Stimulated activated CD4-positive, alpha-beta T cell treated with anti-CD3 and anti-CD28 coated beads, TNF-alpha, amount 100 ng/mL, for 1 hour (primary cell): ENCODE measurements at places on chromosomes 11 and 22.

DNA sequence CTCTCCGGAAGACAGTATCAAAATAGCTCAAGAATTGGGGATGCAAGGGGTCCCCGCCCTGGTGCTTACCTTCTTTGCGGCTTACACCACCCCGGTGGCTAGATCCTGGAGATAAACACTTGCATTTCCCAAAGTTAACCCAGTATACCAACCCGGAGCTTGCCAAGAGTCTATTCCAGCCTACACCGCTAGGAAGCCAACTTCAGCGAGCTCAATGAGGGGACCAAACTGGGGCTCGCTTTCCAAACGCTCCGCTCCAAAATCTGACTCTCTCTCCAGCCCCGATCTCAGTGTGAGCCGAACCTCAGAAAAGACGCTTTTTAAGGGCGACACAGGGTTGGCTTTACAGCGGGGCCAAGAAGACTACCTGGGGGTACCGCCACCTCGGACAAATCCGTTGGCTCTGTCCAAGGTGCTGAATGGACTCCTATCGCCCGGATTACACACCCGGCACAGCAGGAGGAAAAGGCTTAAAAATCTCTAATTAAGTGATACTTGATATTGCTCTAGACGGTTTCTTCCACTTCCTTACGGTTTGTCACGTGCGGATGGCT is 20.1 kb upstream of the BDNF start:
- no peak for DNase-seq

DNA sequence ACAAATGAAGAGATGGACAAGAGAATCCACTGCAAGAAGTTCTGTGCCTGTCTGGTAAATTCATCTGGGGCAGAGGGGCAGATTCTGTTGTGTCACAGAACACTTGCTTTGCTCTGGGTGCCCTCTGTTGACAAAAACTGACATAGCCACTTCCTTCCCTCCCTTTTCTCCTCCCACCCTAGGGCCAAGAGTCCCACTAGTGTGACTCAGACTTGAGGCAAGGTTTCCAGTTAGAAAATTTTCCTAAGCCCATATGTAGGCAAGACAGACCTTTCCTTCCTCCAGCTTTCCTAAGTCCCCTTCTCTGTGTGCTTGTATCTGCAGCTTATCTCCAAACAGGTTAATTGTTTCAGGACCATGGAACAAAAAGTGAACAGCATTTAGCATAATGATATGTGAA is 106.8 kb downstream of the RBFOX2 start:
- DNase-seq: no peak

- DNase-seq: no peak
Observed at GRCh38 chr11:78860720-78861422, 286.2 kb upstream of the NARS2 start.

DNA sequence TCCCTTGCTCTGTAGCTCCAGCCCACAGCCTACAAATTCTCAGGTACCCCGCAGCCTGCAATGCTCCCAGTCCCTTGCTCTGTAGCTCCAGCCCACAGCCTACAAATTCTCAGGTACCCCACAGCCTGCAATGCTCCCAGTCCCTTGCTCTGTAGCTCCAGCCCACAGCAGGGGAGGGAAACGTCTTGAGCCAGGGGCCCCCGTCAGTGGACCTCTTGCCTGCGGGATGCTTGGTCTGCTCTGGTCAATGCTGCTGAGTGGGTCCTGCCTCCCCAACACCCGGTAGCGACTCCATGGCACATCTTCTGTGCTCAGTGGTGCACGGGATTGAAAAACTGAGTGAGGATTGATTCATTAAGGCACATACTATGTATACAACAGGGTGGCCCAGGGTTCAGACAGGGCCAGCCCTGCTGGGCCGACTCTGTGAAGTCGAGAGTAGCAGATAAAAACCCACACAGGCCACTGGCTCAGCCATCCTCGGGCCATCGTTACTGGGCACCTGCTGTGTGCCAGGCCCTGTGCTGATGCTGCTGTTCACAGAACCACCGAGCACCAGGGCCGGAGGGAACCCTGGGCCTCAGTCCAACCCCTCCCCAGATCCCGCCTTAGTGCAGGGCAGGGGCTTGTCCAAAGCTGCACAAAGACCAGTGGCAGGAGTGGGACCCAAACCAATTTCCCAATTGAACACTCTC is 69.7 kb downstream of the MYO7A start:
- DNase-seq: no peak

- DNase-seq: no peak
Observed at GRCh38 chr22:36012332-36012731, 16.3 kb downstream of the RBFOX2 start.
